ENCODE measurements at places on chromosomes 6 and 20.

DNA sequence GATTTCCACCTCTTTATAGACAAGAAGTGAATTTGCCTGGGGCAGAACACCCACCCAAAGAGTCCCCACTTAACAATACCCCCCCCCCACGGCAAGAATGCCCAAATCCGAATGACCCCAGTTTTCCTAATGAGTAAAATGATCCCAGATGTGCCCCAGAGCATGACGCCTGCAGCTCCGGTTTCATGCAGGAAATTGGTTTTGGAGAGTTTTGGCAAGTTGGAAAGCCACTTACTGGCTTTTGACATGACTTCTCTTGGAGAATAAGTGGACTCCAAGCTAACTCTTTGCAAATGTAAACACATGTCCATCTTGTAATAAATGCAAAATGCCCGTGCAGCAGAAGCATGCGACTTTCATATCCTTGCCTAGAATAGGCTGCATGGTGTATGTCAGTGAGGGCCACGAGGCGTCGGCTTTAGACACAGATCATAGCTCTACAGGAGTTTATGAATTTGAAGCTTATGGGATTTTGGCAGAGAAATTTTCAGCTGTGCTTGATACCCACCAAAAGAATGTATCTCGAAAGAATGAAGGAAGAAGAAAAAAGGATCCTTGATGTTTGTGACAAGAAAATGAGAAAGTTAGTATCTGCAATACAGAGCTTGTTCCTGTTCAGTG lies 24.2 kb downstream of the EDN3 start:
- no peak for DNase-seq

- peak; percentile 15 for DNase-seq
These were observed 29.4 kb downstream of the ZNF292 start for GRCh38 chr6:87184762-87185250.

GRCh38 chr6:109491207-109491938 lies 8.4 kb upstream of the ZBTB24 start:
- DNase-seq, result no peak

GRCh38 chr20:60904730-60905129 lies 347.3 kb upstream of the CDH4 start:
- DNase-seq, result no peak

- DNase-seq, result peak; percentile 14
These were observed 215.1 kb upstream of the QKI start for GRCh38 chr6:163199371-163199770.

GRCh38 chr6:127457456-127458064 lies 1.6 kb downstream of the KIAA0408 start:
- peak; percentile 10 for DNase-seq

- no peak for DNase-seq
These were observed 193.5 kb downstream of the LRFN2 start for GRCh38 chr6:40393641-40394040.
